ENCODE measurements at places on chromosomes 6 and 20.

DNA sequence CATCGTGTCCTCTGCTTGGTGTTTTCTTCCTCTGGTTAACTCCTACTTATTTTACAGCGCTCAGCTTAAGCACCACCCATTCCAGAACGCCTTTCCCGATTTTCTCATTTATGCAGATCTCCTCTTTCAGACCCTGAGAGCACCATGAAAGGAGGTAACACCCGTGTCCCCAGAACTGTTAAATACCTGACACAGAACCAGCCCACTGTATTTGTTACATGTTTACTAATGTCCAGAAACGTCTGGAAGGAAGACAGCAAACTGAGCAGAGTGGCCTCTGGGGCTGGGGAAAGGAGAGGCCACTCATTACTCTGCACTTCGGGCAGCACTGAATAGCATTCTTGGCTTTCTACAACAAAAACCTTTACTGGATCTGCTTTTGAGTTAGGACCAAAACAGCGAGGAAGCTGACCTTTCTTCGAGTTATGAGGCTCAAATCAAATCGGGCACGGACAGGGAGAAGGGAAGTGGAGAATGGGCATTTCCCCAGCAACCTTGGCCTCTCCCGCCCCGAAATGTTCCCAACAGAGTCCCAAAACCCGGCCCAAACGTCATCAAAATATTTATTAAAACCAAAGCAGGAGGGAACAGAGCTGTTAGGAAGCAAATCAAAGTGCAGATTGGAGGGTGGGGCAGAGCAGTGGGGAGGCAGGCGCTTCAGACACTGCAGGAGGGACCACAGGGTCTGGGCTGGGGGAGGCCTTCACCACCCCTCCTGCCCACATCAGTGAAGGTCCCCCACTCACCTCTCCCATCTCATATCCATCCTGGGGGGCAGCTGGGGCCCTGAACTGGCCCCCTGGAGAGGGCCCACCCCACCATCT lies 1.1 kb upstream of the NECAB3 start:
- DNase-seq = no peak

- DNase-seq = no peak
These were observed 4.6 kb upstream of the REV3L start for GRCh38 chr6:111487661-111488060.

- no peak for DNase-seq
These were observed 70.7 kb upstream of the ARMC2 start for GRCh38 chr6:108777536-108777935.

- DNase-seq = peak; percentile 44
These were observed 9.3 kb upstream of the KCNK15 start for GRCh38 chr20:44736170-44737021.

DNA sequence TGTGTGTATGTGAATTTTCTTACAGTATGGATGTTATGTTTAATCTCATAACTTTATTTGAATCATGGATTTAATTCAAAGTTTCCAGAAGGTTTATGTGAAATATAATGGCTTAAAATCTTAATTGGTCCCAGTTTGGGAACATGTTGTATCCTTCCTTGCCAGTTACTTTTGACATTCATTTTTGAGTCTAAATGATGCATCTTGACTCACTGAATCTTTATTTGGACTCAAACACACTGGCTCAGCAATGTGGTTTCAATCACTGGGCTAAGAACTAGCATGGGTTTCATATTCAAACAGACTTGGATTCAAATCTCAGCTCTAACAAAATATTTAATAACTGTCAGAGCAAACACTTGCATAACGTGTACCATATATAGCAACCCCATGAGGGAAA lies 25.9 kb upstream of the TFAP2B start:
- no peak for DNase-seq

GRCh38 chr20:57195469-57196100 lies 70.9 kb downstream of the BMP7 start:
- DNase-seq = no peak

DNA sequence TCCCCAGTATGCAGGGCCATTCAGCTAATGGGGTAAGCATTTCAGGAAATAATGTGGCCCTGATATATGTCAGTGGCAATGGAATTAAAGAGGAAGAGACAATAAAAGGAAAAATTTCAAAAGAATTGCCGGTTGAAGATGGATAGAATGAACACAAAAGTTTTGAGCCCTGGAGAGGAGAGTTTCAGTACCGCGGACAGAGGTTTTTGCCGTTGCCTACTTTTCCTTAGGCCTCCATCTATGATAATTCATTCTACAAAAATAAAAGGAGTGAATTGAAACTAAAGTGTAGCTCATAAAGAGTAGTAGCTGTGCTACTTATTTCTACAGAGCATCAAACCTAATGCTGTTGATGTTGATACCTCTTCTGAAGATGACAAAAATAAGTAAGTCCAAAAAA lies 140.7 kb downstream of the RNASET2 start:
- no peak for DNase-seq

DNA sequence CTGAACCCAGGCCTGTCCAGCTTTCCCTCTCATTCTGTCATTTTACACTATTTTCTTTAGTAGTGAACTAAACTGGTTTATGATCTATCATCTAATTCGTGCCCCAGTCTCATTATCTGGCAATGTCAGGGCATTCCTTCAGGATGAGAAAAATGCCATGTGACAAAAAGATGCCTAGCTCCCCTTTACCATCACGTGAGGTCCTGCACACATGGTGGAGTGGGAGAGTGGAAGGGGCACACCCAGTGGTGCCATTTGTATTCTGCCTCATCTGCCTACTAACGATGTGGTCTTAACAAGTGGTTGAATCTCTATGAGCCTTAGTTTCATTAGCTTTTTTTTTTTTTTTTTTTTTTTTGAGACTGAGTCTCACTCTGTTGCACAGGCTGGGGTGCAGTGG lies 41.2 kb downstream of the CDC5L start:
- no peak for DNase-seq

DNA sequence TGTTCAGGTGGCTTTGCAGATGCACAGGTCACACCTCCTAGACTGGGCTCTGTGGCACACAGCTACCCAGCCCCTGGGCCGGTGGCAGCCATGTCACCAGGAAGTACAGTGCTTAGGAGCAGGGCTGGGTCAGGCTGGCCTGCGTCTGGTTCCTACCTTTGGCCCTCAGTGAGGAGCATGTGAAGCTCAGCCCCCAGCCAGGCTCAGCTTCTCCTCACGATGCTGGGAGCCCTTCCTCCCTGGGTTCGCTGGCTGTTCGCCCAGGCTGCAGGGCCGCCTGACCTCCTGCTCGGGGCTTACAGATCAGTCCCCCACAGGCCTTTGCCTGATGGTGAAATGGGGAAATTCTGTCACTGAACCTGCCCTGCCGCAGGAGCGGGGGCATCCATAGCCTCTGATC lies 23.1 kb downstream of the SPATA2 start:
- DNase-seq = no peak

DNA sequence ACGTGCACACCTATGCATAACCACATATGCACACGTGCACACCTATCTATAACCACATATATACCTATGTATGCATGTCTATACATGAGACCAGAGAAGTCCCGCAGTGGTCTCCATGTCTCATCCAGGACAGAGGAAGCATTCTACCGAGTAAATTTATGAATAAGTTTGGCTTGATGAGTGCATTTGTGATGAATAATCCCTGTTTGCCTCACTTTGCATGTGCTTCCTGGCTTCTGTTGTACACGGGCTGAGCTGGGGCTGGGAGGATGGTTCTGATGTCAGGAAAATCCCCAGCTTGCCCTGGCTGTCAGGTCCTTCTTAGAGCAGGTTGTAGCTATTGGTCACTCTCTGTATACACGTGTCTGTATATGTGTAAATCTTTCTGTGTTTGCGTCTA lies 157.6 kb upstream of the RPS6KA2 start:
- no peak for DNase-seq

- DNase-seq = no peak
These were observed 120.1 kb upstream of the ADGRF1 start for GRCh38 chr6:47162231-47162630.

- no peak for DNase-seq
These were observed 3.7 kb upstream of the RFPL4B start for GRCh38 chr6:112343390-112343789.

- DNase-seq = no peak
These were observed 917.7 kb downstream of the PHF3 start for GRCh38 chr6:64553249-64553786.

- DNase-seq = no peak
These were observed 37.0 kb upstream of the POU3F2 start for GRCh38 chr6:98797217-98797994.

DNA sequence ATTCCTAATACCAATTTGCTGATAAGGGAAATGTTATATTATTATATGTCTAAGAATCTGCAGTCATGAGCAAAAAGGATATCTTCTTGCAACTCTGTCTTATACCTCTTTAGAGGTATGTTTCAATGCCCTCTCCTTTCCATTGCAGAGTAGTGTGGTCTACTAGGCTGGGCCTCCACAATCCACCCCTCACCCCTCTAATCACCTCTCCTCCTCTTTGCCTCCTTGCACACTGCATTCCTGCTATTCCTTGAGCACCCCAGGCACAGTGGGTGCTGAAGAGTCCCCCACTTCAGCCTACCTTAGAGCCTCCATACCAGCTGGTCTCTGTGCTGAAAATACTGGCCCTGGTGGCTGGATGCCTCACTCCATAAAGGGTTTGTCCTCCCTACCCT lies 26.9 kb downstream of the ARMC2 start:
- no peak for DNase-seq

DNA sequence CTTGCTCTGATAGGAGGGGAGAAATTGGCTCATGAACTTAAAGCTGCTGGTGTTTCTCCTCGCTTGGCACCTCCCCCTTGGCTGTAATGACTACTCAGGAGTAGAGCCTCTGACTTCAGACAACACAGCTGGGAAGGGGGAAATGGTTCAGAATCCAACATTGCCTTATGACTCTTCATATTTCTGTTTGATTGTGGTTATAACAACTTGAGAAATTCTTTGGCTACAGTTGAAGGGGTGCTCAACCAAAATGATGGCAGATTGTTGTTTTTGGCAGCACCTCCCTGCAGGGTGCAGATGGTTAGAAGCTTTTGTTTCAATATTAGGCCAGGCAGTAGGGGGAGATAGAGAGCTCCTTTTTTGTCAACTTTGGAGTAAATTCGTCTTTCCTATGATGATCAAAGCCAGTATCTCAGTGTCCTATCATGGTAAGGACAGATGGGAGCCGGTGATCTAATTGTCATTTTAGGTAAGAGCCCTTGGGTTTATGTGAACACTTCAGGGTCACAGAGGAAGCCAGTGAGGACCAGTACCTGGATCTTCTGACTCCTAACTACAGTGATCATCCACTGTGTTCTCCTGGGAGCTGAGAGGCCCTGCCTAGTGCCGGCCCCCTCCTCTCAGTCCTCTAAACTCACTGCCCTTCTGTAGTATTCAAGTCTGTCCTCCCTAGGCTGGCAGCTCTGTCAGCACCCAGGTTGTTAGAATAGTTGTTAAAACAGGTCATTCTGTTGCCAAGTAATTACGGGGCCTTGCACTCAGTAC lies 39.9 kb downstream of the RPRD1B start:
- peak; percentile 86 for DNase-seq

GRCh38 chr6:30678964-30679726 lies 6.3 kb upstream of the DHX16 start:
- peak; percentile 63 for DNase-seq

DNA sequence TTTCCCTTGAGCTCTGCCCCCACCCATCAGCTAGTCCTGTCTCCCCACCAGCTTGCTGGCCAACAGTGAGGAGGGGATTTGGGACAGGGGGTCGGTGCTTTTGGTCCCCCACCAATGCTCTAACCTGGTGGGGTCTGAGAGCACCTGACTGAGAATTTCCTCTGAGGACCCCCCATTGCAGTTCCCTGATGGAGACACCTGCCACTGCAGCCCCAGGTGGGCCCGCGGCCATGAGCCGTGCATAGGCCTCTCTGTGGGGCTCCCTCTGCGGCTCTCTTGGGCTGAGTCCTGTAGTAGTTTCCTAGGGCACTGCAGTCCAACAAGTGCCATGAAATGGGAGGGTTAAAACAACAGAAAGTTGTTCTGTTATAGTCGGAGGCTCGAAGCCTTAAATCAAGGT lies 172.2 kb upstream of the SNX9 start:
- no peak for DNase-seq

GRCh38 chr6:20274137-20274536 lies 61.9 kb upstream of the MBOAT1 start:
- no peak for DNase-seq

GRCh38 chr20:5880326-5880725 lies 70.0 kb downstream of the TRMT6 start:
- DNase-seq = no peak

GRCh38 chr6:150691463-150691862 lies 91.8 kb downstream of the PLEKHG1 start:
- DNase-seq = no peak

DNA sequence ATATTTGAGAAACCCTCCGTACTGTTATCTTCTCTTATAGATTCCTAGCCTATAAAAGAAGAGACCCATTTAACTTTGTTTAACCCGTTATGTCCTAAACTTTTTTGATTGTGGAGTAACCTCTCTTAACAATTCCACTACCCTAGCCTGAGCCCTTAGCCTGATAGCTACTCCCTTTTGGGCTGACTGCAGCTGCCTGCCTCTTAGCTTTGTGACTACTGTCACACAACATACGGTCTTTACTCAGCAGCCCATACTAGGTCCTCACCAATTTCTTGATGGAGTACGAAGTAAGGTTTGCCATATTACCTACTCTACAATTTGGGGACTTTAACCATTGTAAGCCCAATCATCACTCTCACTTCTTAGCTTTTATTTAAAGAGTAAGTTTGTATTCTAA lies 72.7 kb downstream of the QRSL1 start:
- DNase-seq = peak; percentile 66

DNA sequence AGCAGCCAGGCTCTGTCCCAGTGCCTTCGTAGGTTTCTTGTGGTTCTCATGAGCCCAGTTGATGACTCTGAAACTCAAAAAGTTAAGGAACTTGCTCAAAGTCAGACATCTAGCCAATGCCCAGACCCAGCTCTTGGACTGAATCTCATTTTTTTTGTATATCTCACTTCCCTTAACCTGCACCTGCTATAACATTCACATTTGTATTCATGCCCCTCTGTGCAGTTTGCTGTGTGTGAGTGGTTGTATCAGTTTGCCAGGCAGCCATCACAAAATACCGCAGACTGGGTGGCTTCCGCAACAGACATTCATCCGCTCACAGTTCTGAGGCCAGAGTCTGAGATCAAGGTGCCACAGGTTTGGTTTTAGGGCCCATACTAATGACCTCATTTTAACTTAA lies 49.9 kb downstream of the IPCEF1 start:
- DNase-seq = no peak

- no peak for DNase-seq
These were observed 34.9 kb upstream of the SHLD1 start for GRCh38 chr20:5715071-5715841.

GRCh38 chr6:169212436-169212835 lies 41.2 kb downstream of the THBS2 start:
- DNase-seq = no peak

DNA sequence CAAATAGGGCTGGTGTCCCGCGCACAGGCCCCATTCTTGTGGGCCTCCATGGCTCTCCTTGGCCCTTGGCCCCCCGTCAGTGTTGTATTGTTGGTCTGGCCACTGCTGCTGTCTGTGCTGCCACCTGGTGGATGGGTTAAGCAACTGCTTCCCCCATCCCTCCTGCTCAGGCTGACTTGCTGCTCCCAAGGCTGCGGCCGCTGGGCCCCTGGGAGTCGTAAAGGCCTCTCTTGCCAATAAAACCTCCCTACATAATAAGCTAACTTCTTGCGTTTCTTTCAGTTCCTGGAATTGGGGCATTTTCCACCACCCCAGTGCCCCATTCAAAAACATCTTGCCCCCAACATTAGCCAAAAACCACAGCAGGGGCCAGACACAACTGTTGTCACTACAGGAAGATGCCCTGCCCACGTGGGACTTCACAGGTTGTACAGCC lies 27.1 kb downstream of the CD83 start:
- peak; percentile 72 for DNase-seq

GRCh38 chr6:33018904-33019303 lies 9.5 kb upstream of the HLA-DOA start:
- DNase-seq = peak; percentile 20

All from NCI-H2029 (cell line).